Stimulated activated CD8-positive, alpha-beta memory T cell treated with anti-CD3 and anti-CD28 coated beads, Interleukin-15, amount 100 ng/mL, for 48 hours (primary cell): ENCODE measurements at places on chromosomes 6 and 20.

DNA sequence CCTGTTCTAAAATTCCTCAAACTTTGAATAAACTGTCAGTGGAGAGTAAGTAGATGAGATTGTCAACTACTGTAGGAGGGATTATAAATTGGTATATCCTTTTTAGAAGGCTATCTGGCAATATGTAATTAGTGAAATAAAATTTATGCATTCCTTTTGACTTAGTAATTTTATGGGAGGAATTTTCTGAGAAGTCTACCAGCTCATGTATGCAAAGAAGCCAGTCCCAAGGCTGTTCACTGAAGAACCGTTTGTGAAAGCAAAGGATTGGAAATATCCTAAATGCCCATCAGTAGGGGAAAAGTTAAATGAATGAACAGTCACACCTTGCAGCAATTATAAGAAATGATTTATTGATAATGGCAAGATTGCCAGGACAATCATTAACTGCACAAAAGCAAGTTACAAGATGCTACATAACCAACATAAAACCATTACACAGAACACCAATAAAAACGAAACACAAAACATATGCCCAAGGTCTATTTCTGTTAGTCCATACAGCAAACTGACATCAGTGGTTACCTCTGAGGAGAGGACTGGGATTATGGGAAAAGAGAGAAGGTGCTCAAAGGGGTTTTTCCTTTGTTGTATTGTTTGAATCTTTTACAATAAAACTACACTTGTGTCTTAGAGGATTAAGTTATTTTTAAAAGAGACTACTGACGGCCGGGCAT is 4.6 kb upstream of the DSTN start:
- DNase-seq = no peak

- no peak for DNase-seq
Measured at GRCh38 chr6:26118999-26119398, 31.8 kb downstream of the HFE start.

GRCh38 chr6:137901454-137901853 is 34.4 kb downstream of the TNFAIP3 start:
- no peak for DNase-seq

- DNase-seq = no peak
Measured at GRCh38 chr20:50439539-50440453, 70.4 kb upstream of the PTPN1 start.

DNA sequence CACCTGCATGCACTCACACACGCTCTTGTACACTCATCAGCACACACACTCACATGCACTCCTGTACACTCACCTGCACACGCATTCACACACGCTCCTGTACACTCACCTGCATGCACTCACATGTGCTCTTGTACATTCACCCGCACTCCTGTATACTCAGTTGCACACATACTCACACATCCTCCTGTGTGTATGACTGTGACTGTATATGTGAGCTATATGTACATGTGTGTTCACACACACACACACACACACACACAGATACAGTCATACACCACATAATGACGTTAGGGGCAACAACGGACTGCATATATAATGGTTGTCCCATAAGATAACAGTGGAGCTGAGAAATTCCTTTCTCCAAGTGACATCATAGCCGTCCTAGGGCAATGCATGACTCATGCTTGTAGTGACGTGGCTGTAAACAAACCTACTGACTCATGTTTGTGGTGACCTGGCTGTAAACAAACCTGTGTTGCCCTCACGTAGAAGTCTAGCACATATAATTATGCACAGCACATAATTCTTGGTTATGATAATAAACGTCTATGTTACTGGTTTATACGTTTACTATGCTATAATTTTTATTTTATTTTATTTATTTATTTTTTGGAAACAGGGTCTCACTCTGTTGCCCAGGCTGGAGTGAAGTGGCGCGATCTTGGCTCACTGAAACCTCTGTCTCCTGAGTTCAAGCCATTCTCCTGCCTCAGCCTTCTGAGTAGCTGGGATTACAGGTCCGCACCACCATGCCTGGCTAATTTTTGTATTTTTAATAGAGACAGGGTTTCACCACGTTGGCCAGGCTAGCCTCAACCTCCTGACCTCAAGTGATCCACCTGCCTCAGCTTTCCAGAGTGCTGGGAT is 22.8 kb upstream of the TAF4 start:
- DNase-seq = no peak

DNA sequence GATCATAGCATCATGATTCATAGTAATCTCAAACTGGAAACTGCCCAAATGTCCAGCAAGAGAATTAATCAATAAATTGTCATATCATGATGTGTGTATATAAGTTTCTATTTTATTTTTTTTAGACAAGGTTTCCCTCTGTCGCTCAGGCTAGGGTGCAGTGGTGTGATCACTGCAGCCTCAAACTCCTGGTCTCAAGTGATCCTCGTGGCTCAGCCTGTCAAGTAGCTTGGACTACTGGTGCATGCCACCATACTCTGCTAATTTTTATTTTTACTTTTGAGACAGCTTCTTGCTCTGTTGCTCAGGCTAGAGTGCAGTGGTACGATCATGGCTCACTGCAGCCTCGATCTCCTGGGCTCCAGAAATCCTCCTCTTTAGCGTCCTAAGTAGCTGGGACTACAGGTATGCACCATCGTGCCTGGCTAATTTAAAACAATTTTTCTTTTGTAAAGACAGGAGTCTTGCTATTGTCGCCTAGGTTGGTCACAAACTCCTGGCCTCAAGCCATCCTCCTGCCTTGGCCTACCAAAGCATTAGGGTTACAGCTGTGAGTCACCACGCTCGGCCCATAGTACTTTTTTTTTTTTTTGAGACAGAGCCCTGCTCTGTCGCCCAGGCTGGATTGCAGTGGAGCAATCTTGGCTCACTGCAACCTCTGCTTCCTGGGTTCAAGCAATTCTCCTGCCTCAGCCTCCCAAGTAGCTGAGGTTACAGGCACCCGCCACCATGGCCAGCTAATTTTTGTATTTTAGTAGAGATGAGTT is 8.7 kb upstream of the ATRN start:
- no peak for DNase-seq

GRCh38 chr6:3232017-3232945 is 4.8 kb upstream of the TUBB2B start:
- DNase-seq = no peak

DNA sequence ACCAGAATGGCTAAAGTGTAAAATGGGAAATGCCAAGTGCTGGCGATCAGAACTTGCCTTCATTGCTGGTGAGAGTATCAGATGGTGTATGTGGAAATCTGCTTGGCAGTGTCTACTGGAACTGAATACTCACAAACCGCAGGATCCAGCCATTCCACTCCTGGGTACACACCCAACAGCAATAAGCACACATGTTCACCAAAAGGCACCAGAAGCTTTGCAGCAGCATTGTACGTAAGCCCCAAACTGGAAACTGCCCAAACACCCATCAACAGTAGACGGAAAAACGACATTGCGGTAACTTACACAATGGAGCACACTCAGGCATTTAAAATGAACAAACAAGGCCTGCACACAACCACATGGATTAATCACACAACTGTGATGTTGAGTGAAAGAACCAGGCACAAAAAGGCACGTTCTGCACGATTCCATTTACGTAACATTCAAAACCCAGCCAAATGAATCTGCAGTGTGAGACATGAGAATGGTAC is 37.3 kb upstream of the BPIFA2 start:
- DNase-seq = no peak

DNA sequence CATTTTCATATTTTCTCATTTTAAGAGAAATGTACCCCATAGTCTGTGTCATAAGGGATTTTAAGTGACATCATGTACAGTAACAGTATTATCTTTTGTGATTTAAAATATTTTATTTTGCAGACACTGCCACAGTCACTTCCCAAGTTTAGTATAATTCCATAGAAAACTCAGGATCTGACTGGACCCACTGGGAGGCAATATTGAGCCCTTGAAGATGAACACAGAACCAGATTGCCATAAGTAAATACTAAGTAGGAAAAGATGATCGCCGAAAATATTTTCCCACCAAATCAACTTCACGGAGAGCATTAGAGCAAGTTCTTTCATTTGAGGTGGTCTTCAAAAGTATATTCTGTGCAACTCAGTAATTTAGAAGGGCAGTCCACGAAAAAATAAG is 17.6 kb upstream of the PKHD1 start:
- no peak for DNase-seq

- DNase-seq = no peak
Measured at GRCh38 chr6:137202078-137202477, 17.1 kb downstream of the IFNGR1 start.

GRCh38 chr6:149032599-149033405 is 284.7 kb upstream of the TAB2 start:
- DNase-seq = peak; percentile 56

- no peak for DNase-seq
Measured at GRCh38 chr6:35146453-35146852, 5.3 kb upstream of the TCP11 start.

DNA sequence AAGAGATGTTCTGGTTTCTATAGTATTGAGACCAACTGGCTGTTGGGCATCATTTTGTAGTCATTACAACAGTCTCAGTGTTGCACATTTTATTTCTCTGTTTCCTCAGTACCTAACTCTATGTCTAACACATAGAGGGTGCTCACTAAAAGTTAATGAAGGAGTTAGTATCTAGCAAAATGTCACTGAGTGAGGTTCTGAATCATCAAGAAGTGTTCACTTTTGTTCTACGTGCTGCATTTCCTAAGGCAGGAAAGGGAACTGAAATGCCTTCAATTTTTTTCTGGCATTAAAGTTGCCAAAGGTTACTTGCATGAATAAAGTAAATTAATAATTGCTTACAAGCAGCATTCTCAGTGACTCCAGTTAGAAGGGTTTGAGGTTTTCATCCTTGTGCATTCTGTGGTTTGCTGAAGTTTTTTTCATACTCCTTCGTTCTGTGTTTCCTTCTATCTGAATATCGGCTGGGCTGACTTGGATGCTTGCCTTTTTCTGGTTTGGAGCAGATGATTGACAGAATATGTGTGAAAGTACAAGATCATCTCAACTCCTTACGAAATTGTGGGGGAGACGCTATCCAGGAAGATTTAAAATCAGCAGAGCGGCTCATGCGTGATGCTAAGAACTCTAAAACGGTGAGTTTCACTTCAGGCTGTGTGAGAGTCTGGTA is 114.5 kb upstream of the SCGN start:
- DNase-seq = no peak

GRCh38 chr6:13716955-13717295 is 5.3 kb upstream of the RANBP9 start:
- DNase-seq = no peak

DNA sequence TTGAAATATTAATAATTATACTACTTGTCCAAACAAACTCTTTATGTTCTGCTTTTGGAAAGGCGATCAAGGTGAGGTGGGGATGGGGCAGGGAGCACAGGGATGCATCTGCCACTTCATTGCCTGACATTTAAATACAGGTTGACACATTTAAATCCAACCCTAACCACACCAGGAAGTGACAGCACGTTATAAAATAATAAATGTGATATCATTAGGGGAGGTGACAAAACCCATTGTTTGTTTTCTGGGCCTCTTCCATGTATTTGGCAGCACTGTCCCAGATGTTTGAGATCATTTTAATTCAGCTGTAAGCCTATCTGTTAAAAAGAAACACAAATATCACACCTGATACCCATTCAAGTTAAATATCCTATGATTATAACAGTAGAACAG is 342.4 kb upstream of the ARID1B start:
- DNase-seq = no peak

DNA sequence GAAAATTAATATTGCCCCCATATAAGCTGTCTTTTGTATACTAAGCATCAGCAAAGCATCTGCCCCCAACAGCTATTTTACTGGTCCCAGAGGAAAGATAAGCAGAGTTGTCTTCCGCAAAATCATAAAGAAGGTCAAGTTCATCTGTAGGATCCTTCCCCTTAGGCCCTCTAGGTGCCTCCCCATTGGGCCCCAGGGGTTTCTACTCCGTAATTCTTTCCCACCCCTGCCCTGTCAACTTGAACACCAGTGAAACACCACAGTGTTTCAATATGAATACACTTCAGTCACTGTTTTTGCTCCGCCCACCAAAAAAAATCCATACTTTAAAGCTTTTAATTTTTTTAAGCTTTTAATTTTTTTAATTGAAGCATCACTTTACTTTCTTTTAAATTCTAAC is 159.2 kb downstream of the ATXN1 start:
- DNase-seq = peak; percentile 55

DNA sequence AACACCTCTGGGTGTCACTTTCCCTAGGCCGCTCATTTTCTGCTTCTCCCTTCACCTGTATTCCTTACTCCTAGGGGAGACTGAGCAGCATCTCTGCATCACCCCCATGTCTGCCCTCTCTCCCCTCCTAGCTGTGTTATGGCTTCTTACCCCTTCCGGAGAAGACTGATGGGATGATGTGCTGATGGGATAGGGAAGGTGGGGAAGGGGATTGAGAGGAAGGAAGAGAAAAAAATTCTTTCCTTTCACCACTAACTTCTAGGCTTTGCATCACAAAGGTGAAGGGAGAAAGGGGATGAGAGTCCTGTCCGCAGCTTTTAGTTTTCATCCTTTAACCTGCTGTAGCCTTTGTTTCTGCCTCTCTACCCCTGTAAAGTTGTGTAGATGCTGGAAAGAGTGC is 26.7 kb downstream of the AKAP7 start:
- DNase-seq = no peak

- no peak for DNase-seq
Measured at GRCh38 chr6:83462524-83462923, 31.7 kb upstream of the ME1 start.

GRCh38 chr20:2756056-2756611 is 44.3 kb downstream of the CPXM1 start:
- no peak for DNase-seq

GRCh38 chr6:119661628-119662027 is 312.1 kb upstream of the MAN1A1 start:
- no peak for DNase-seq

- no peak for DNase-seq
Measured at GRCh38 chr20:37804584-37805566, 98.1 kb upstream of the VSTM2L start.

DNA sequence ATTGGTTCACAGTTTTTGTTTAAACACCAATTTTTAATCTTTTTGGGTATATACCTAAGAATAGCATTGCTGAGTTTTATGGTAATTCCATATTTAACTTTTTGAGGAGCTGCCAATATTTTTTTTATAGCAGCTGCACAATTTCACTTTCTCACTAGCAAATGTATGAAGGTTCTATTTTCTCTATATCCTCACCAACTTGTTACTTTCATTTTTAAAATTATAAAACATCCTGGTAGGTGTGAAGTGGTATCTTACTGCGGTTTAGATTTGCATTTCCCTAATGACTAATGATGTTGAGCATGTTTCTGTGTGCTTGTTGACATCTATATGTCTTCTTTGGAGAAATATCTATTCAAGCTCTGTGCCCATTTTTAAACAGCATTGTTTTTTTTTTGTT is 452.1 kb downstream of the GRIK2 start:
- DNase-seq = no peak
